ENCODE measurements at places on chromosomes 5 and 9.

GRCh38 chr5:157350939-157351801 lies 85.2 kb downstream of the CYFIP2 start:
- DNase-seq = no peak

DNA sequence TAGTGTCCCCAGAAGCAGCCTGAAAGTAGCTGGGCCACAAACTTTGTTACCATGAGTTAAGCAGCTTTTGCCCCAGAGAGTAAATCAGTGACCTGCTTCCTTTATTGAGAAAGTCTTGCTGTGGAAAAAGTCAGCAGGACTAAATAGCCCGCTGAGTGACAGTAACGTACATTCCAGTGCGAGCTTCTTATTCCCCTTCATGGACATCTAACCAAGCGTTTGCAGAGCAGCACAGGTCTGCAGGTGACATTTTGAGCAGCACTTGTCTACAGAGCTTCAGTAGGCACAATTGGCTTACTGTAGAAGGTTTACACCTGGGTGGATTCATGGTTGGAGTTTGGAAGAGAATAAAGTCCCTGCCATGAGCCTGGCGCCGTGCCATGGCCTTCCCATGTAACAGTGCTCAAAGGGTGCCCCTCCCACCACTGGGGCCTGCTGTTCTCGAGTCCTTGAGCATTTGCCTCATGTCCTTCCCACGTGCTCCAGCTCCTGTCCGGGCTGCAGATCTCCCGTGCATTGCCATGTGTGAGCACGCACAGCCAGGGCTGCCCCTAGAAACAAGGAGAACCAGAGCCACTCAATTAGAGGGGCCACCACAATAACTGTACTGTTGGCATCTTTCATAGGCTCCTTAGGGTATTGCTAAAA lies 41.3 kb upstream of the GRHPR start:
- DNase-seq = no peak

- DNase-seq = peak; percentile 30
Measured at GRCh38 chr5:145347026-145347616, 488.0 kb downstream of the PRELID2 start.

DNA sequence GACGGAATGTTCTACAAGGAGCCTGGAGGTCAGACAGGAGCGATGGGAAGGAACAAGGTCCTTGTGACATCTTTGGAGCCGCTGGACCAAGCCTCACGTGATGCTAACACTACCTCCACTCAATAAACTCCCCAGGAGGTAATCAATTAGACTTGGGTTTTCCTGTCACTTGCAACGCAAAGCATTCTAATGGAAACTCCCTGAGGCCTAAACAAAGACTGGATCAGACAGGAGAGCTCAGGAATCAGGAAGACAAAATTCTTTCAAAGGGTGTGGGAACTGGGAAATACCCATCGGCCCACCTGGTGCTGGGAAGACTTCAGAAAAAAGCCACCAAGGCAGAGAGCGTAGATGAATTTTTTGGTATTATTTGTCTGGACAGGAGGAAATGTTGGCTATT lies 22.3 kb upstream of the UNC5A start:
- no peak for DNase-seq

GRCh38 chr5:100623719-100624118 lies 88.5 kb downstream of the FAM174A start:
- DNase-seq = no peak

DNA sequence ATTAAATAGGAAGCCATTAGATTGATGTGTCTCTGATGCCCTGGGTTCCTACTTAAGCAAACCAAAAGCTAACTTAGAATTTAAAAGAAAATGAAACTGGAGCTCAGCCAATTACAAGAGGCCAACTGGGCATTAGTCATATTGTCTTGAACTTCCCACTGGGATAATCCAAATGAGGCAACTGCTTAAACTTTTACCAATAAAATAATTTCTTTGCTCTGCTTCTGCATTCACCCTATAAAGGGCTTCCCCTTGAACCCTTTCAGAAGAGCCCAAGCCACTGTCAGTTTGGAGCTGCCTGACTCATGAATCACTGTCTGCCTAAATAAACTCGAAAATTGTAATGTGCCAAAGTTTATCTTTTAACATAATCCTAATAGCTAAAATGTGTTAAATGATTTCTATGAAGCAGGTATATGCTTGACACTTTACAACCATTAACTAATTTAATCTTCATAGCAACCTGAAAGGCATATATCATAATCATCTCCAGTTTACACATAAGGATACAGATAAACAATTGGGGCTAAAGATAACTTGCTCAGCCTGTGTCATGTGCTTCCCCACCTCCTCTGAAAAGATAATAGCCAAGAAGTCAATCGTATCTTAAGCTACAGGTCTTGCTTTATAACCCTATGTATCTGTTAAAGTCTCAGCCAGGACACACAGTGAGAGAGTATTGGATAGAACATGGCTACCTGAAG lies 11.5 kb downstream of the GPR150 start:
- peak; percentile 23 for DNase-seq

- no peak for DNase-seq
Measured at GRCh38 chr9:92496396-92497176, 14.3 kb upstream of the ASPN start.

DNA sequence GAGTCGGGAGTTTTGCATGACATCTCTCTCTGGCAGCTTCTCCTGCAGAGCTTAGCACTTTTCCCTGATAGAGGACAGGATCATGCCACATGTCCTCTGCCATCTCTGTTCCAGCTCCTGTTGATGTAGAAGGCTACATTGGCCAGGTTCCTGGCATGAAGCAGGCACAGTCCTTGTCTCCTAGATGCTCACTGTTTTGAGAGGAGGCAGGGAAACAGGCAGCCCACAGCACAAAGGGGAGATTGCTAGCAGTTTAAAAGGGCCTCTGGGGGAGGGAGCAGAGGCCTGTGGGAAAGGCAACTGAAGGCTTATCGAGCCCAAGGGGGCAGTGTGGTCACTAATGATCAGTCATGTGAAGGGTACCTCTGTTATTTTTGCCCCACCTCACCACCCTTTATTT lies 10.7 kb downstream of the ARHGAP26 start:
- no peak for DNase-seq

Data from urothelium cell line (cell line).